Stimulated activated CD4-positive, alpha-beta T cell treated with anti-CD3 and anti-CD28 coated beads, TNF-alpha, amount 100 ng/mL, for 1 hour (primary cell): ENCODE measurements at places on chromosomes 5 and 9.

- DNase-seq = no peak
Observed at GRCh38 chr9:91186632-91187108, 175.0 kb downstream of the AUH start.

- no peak for DNase-seq
Observed at GRCh38 chr5:58775701-58776262, 192.9 kb downstream of the RAB3C start.

DNA sequence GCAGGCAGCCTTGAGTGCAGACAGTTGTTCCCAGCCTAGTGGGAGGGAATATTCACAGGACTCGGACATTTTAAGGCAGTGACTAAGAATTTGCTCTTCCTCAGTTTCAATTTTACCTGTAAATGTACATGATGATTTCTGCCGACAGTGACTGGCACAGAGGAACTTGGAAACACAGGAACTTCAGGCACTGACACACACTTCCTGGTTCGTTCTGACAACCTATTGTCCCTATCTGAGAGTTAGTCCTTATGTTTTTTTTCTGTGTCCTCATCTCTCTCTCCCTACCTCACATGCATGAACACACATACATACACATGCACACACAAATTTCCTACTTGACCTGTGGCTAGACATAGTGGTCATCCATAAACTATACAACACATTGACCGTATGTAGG, 89.4 kb upstream of the CD180 start:
- DNase-seq = no peak

DNA sequence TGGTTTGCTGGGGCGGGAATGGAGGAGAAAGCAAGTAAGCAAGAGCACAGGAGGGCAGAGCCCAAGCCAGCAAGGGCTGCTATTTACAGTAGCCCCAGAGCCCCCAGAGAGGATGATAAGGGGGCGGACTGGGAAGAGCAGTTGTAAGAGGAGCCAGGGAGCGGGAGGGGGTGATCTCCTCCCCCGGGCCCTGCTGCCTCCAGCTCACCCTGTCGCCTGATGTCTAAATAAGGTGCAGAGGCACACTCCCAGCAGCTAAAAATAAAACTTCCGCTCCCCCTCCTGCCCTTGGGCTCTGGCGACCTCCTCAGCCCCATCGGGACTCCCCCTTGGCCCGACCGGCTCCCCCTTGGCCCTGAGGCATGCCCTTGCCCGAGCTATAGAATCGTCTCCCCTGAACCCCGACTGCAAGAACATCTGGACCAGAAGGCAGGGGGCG, 14.4 kb upstream of the CCDC69 start:
- no peak for DNase-seq

- no peak for DNase-seq
Observed at GRCh38 chr9:33166231-33167083, 679 bp downstream of the B4GALT1 start.

DNA sequence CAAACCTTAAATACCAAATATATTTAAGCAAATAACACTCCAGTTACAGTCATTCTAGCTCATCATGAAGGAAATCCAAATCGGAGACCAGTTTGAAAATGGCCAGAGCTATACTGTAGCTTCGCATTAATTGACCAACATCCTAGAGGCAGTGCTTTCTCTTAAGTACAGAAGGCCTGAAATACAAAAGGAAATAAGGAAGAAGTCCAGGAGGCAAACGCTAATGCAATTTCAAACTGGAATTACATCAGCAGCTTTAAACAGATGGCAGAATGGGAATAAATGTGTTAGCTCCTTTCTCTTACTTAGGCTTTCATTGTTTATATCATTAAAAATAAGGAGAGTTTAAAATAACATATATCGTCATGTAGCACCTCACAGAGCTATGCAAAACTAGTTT, 197.0 kb downstream of the SEC61B start:
- DNase-seq = no peak

GRCh38 chr9:106921341-106921899, 58.5 kb downstream of the ZNF462 start:
- no peak for DNase-seq

GRCh38 chr9:84323858-84324257, 16.7 kb downstream of the SLC28A3 start:
- no peak for DNase-seq

DNA sequence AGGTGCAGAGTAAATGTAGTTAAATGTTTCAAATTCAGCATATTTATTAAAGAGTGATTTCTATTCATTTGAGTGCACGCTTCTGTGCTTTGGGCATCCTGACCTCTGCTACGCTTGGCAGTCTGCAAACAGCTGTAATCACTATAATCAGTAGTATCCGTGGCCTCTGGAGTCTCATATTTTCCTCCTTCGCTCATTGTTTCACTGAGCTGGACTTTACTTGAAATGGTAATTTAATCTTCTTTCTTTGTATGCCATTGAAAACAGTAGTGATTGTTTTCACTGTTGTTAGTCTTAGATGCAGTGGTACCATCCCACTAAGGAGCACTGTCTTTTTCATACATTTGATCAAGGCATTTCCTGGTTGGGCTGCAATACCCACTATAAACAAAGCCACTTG, 43.5 kb upstream of the CAVIN4 start:
- no peak for DNase-seq

- no peak for DNase-seq
Observed at GRCh38 chr5:33470544-33470943, 29.8 kb downstream of the TARS1 start.

DNA sequence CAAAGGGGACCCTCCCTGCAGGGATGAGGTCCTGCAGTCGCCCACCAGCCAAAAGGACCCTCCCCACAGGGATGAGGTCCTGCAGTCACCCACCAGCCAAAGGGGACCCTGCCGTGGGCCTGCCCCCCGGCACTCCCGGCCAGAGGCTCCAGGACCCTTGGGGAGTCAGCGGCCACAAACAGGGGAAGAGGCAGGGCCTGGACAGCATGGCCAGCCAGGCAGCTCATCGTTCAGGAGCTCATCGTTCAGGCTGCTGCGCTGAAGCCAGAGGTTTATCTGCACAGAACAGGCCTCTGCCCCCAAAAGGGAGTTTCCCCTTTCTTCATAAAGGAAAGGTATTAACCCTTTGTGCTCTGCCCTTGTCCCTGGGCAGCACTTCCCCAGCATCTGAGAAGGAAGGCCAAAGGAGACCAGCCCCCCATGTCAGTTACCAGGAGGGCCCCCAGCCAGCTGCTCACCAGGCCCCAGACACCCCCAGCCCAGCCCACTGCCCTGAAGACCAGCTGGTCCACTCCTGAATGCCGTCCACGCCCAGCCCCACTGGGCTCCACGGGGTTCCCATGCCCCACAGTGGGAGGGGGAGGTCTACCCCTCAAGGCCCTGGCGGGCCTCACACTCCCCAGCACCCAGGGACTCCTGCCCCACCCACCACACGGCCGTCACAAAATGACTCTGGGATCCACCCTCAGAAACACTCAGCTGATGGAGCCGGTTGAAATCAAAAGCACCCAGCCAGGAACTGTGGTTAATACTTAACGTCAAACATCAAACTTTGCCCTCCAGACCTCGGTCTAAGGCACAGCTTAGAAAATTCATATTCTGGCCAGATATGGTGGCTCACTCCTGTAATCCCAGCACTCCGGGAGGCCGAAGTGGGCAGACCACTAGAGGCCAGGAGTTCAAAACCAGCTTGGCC, 6.3 kb downstream of the SLC12A7 start:
- no peak for DNase-seq

DNA sequence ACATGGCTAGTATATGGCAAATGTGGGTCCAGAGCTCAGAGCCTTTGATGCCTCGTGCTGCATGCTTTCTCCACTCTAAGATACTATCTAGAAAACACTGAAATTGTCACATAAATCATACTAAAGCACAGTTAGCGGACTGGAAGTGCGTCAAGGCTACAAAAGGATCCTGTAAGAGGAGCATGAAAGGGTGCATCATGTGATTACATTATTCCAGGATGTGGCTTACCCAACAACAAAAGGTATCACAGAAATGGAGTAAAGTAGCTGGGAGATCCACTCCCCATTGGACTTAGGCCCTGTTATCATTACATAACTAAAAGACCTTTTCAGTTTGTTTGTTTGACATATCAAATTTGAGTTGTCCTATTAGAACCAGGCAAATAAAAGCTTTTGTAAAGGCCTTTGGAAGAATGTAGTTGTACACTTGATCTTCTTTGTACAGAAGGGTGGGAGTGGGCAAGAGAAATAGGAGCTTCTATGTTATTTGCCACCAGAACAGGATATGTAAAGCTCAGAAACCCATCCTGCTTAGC, 6.9 kb downstream of the SLC31A1 start:
- DNase-seq = no peak

DNA sequence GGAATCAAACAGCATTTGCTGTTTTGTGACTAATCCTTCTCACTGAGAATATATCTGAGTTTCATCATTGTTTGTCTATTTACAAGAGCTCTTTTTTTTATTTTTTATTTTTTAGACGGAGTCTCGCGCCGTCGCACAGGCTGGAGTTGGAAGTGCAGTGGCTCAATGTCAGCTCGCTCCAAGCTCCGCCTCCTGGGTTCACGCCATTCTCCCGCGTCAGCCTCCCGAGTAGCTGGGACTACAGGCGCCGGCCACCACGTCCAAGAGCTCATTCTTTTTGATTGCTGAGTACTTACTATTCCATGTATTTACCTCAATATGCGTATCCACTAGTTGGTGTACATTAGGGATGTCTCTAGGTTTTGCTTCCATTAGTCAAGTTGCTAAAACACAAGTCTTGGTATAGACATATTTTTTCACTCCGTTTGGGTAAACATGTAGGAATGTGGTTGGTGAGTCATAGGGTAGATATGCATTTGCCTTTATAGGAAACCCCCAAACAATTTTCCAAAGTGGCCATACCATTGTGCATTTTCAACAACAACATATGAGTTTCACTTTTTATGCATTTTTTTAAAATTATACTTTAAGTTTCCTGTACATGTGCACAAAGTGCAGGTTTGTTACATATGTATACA, 1005.0 kb upstream of the CDH10 start:
- no peak for DNase-seq

DNA sequence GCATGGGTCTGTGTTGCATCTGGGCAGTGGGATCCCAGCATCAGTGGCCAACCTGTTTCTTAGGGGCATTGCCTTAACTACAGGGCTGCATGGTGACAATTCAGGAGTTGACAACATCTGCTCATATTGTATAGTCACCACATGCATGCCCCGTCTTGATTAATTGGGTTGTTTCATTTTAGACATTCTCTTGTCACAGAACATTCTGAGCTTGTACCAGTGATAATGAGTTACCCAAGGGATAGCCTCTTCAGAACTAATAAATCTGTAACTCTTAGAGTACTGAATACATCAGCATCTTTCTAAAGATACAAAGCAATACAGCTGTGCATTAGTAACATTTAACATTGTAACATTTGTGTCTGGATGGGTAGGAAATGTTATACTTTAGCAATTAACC, 426.5 kb upstream of the CD180 start:
- DNase-seq = no peak

GRCh38 chr5:109718632-109719031, 28.9 kb downstream of the MAN2A1 start:
- no peak for DNase-seq

DNA sequence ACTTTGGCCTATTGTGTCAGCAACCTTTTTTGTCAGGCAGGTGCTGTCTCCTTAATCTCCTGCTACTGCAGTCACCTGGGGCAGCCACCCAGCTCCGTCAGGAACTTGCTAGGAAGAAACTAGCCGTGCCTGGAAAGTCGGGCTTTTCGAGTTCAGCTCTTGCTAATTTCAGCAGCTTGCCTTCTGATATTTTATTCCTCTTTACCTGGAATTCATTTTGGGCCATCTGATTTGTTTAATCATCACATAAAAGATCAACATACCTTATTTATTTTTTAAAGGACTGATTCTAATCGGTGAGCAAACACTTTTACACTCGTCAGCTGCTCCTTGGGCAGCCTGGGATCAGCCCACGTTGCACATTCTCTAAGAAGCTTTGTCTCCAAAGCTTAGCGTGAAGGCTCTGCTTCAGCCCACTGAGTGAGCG, 42.2 kb downstream of the PRLR start:
- no peak for DNase-seq

- no peak for DNase-seq
Observed at GRCh38 chr5:174606646-174607045, 117.7 kb upstream of the MSX2 start.
